ENCODE measurements at places on chromosomes 1 and 21.

DNA sequence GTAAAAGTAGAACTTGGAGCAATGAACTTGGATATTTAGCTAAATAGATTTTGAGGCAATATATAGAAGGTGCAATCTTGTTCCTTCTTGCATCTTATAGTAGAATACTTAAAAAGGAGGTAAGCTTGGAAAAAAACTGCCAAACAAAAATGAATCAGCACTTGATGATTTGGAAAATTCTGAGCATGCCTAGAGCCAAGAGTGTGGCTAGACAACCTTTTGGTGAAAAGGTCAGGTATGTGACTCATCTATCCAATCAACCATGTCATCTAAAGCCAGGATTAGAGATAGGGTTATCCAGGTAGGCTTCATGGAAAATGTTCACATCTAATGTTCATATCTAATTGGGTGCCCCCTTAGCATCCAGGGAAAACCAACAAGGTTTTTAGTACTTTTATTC lies 515.0 kb downstream of the COL11A1 start:
- no peak for DNase-seq

DNA sequence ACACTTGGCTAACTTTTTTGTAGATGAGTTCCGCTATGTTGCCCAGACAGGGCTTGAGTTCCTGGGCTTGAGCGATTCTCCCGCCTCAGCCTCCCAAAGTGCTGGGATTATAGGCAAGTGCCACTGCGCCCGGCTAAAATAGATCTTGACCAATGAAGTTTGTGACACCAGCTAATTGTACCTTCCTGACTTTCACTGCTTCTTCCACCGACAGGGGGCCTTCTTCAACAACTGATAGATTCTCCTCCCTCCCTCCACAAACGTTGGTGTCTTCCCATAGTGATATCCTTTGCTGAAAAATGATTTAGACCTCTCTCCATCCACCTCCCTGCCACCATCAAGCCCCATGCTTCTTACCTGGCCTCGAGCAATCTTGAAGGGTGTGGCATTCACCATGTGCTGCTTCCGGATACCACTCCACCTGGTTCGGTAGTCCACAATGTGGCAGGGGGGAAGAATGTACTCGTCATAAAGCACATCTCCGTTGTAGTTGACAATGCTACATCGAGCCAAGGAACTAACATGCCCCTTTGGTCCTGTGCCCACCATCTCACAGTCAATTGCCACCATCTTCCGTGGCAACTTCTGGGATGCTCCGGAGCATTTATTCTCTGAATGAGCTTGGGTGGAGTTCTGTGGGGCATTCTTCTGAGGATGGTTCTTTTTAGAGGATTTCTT lies 1.6 kb upstream of the METTL25B start:
- peak; percentile 61 for DNase-seq

GRCh38 chr1:70840260-70840953 lies 207.2 kb downstream of the PTGER3 start:
- no peak for DNase-seq

DNA sequence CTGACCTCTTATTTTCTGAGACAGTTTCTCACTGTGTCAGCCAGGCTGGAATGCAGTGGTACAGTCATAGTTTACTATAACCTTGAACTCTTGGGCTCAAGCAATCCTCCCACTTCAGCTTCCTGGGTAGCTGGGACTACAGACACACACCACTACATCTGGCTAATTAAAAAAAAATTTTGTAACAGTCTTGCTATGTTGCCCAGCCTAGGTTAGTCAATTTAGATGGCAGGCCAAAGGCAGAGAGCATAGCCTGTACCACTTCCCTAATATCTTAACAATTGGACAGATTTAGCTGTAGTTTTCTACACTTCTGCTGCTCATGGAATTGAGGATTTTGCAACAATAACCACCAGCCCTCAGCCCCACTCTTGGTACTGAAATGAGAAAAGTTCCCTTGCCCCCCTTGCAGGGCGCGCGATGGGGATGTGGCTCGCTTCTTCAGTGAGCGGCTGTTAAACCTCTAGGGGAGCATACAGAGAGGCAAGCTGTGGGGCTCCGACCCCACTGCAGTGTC lies 34.9 kb upstream of the PTGFRN start:
- DNase-seq: no peak

DNA sequence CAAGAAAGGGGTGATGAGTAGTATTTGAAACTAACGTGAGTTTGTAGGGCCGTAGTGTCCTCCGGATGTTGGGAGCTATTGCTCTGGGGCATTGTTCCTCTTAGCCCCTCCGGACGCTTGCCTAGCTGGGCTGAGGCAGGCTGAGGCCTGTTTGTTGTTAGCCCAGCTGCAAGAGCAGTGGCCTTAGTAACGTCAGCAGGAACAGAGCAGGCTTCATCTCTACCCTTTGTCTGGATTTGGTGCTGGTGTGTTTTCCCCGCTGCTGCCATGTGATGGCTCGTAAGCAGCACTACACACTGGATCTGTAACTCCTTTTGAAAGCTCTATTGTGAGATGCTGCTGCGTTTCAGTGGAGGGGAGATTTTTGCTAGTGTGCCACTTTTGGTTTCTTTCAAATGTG lies 57.6 kb downstream of the DNM3 start:
- DNase-seq: peak; percentile 44
